Left renal pelvis (tissue), 4 donors: ENCODE measurements at places on chromosomes 16 and 17. TPM values are rescaled to one million over a fixed set of nuclear protein-coding genes. Genes with fewer than 3 reads are reported as not detected.

- no peak for DNase-seq
These were observed 290.4 kb downstream of the HS3ST3A1 start for GRCh38 chr17:13311306-13311705.

DNA sequence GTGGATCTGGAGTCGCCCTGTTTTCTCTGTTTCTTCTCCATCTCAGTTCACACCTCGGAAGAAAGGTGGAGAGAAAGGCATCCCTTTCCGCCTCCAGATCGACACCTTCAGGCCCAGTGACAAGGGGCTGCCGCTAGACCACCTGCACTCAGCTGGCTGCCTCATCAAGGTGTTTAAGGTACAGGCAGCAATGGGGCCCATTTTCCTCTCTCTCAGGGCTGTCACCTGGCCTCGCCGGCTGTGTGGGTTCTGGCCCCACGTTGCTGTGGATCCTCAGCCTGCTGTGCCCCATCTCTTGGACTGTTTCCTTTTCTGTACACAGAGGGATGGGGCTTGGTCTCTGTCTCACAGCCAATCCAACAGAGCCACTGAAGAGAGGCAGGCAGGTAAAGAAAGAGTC is 17.4 kb upstream of the STAC2 start:
- no peak for DNase-seq

DNA sequence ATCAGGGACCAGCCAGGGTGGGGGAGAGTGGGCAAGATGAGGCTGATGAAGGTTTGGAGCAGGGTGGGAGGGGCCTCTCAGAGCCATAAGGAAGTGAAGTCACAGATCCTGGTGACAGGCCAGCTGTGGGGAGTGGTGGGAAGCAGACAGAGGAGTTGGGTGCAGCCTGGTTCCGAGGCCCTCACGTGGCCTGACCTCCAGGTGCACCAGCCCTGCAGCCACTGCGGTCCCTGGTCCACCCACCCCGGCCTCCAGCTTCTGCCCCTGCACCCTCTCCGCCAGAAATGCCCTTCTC is 3.9 kb upstream of the ZFPM1 start:
- no peak for DNase-seq

Gene EPX
- polyA plus RNA-seq, result 0.37 TPM

DNA sequence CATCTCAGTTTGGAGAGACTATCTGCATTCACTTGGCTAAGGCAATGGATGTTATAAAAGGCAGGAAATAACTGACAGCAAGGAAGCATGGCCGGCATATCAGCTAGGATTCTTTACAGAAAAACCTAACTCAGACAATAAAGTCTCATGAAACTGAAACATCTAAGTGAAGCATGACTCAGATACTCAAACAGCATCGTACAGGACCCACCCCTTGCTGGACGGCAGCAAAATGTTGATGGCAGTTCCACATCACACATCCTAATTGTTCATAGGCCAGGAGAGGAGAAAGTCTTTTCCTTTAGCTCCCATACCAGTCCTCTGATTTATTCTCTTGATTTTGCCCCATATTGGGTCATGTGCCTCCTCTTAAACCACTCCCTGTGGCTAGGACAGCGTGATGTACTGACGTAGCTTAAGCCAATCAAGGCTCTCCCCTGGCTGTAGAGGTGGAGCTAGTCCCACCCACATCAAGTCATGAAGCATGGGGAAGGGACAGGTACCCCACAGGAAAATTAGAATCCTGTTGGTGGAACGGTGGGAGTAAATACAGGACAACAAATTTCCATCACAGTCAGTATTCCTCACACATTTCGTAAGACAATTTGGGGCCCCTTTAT is 178.9 kb downstream of the IRX3 start:
- DNase-seq, result no peak

DNA sequence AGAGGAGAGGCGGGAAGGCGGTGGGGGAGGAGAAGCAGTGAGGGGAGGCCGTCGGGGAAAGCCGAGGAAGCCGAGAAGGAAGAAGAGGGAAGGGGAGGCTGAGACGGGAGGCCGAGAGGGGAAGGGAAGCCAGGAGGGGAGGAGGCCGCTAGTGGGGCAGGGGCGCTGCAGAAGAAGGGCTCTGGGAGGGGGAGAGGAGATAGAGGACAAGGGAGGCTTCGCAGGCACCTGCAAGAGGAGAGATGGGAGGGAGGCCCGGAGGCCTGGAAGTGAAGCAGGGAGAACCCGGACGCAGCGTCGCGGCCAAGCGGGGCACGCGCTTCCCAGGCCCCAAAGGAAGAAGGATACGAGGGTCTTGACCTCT is 2.3 kb downstream of the C17orf58 start:
- no peak for DNase-seq

- no peak for DNase-seq
These were observed 627.4 kb downstream of the KCNJ2 start for GRCh38 chr17:70796757-70797156.

DNA sequence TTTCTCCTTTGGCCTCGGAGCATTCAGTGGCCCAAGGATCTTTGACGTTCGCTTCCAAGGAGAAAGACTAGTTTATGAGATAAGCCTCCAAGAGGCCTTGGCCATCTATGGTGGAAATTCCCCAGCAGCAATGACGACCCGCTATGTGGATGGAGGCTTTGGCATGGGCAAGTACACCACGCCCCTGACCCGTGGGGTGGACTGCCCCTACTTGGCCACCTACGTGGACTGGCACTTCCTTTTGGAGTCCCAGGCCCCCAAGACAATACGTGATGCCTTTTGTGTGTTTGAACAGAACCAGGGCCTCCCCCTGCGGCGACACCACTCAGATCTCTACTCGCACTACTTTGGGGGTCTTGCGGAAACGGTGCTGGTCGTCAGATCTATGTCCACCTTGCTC is 1.4 kb downstream of the AOC3 start:
- DNase-seq, result no peak

Gene HCRT
- polyA plus RNA-seq, result not detected

DNA sequence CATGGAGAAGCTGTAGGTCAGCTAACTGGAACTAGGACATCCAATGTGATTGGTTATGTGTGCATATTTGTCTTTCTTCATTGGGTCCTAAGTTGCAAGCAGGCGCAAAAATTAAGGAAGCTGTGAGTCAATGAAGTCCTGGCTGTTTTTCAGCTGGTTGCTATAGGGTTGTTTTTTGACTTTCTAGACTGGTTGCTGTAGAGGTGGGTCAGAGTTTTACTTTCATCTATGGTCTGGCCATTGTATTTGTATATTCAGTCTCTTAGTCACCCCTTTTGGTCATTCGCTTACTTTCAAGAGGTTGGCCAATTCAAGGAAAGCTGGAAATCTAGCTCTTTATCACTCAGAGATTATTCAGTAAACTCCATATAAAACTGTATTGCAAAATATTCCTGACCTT is 62.0 kb upstream of the AMZ2 start:
- DNase-seq, result no peak

Gene HS3ST3B1
- 0.91 TPM for polyA plus RNA-seq

Gene KCNJ18
- polyA plus RNA-seq, result not detected
